Activated CD4-positive, alpha-beta memory T cell treated with anti-CD3 and anti-CD28 coated beads, Interleukin-2, amount 10 ng/mL, durations not matched to agents 7 days and 5 days (primary cell): ENCODE measurements at places on chromosomes 3 and 15. TPM values are rescaled to one million over a fixed set of nuclear protein-coding genes. Genes with fewer than 3 reads are reported as not detected.

Gene FBXO40
- not detected for total RNA-seq

Gene PLCH1
- 0.08 TPM for total RNA-seq

Gene EPHA6
- not detected for total RNA-seq

Gene MAPKBP1
- total RNA-seq = 28.9 TPM

Gene STX19
- total RNA-seq = not detected

Gene FSTL1
- total RNA-seq = 0.30 TPM

Gene PIAS1
- 39.1 TPM for total RNA-seq

Gene TIGIT
- total RNA-seq = 29.8 TPM

Gene CTXN2
- total RNA-seq = not detected

Gene SPSB4
- not detected for total RNA-seq

Gene A4GNT
- not detected for total RNA-seq

Gene ZNF609
- 30.0 TPM for total RNA-seq

Gene ACTRT3
- total RNA-seq = 0.58 TPM

Gene AGTR1
- not detected for total RNA-seq

Gene TEX264
- 108 TPM for total RNA-seq

Gene GOLGA8Q
- 2.4 TPM for total RNA-seq

Gene ECT2
- total RNA-seq = 67.7 TPM

Gene CNTN3
- total RNA-seq = not detected

Gene DOCK3
- 1.6 TPM for total RNA-seq

Gene FEZF2
- total RNA-seq = not detected
